Activated CD4-positive, alpha-beta memory T cell treated with anti-CD3 and anti-CD28 coated beads, Interleukin-2, amount 10 ng/mL, durations not matched to agents 7 days and 5 days (primary cell): ENCODE measurements at places on chromosomes 6 and 20. TPM values are rescaled to one million over a fixed set of nuclear protein-coding genes. Genes with fewer than 3 reads are reported as not detected.
A peak's percentile ranks its signal among the peaks of the same experiment; 100 is the strongest.

The MSH5 gene
- total RNA-seq: 60.1 TPM

DNA sequence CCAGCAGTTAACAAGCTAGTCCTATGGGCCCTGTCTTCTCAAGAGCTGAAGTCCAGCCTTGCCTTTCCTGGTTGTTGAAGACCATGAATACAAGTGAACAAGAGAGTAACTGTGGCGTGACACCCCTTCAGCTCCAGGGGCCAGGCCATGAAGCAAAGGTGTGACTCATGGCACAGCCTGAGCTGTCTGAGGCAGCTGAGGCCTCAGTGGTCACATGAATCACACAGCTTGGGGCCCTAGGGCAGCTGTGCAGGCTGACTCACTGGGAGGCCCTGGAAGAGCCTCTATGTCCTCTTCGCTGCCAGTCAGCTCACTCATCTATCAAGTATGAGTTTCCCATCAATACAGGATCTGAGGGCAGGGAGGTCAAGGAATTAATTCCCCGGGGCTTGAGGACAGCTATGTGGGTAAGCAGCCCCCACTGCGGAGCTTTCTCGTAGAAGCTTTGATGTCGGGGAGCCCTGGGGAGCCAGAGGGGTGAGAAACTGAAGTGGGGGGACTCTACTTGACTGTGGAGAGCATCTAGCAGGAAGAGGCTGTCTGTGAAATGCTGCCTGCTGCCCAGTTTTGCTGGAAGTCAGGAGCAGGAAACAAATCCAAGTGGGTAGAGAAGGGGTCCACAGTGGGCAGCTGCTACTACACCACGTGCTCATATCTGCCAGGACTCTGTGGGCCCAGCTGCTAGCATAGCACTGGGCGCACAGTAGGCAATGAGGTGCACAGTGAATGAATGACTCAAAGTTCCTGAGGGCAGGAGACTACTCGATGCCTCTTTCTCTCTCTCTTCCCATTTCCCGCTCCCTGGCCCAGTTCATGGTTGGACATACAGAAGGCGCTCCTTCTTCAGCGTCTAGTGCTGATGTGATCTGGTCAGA is 13.7 kb upstream of the FAM83C start:
- peak; percentile 86 for DNase-seq
- H3K27ac ChIP-seq: peak overlapping the region; percentile 85
- no peaks in the 10 kb centered on the region for H3K27me3 ChIP-seq
- H3K4me3 ChIP-seq: no peak overlapping the region

DNA sequence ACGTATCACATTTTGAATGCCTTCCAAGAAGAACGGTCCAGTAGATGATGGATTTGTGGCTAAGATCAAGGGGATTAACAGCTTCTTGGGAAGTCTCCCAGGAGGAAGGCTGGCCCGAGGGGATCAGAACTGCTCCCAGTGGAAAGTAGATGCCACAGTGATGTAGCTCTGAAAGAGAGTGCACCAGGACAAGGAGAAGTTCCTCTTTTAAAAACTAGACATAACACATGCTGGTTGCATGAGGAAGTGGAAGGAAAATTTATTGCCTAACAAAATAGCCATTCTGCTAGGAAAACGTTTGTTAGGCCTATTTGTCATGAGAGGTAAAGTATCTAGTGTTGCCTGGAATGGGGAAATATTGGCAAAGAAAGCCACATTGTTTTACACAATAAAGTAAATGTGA is 87.8 kb downstream of the CDH26 start:
- H3K27ac ChIP-seq: no peak overlapping the region
- no peaks in the 10 kb centered on the region for H3K36me3 ChIP-seq
- H3K4me1 ChIP-seq: no peaks in the 10 kb centered on the region
- H3K27me3 ChIP-seq: peaks cover 6% of the 10 kb centered on the region

- no peaks in the 10 kb centered on the region for H3K27me3 ChIP-seq
- H3K36me3 ChIP-seq: no peaks in the 10 kb centered on the region
- H3K4me3 ChIP-seq: no peak overlapping the region
- H3K4me1 ChIP-seq: no peaks in the 10 kb centered on the region
- H3K27ac ChIP-seq: no peak overlapping the region
Measured at GRCh38 chr6:101088594-101088993, 207.5 kb upstream of the ASCC3 start.

- H3K36me3 ChIP-seq: no peaks in the 10 kb centered on the region
- no peak overlapping the region for H3K4me3 ChIP-seq
- no peaks in the 10 kb centered on the region for H3K4me1 ChIP-seq
- H3K27ac ChIP-seq: no peak overlapping the region
- no peak for DNase-seq
- no peaks in the 10 kb centered on the region for H3K27me3 ChIP-seq
Measured at GRCh38 chr6:63923139-63923739, 287.6 kb downstream of the PHF3 start.

GRCh38 chr6:161618831-161619454 is 345.1 kb upstream of the AGPAT4 start:
- no peak for DNase-seq
- H3K4me3 ChIP-seq: no peak overlapping the region
- H3K27me3 ChIP-seq: no peaks in the 10 kb centered on the region
- H3K4me1 ChIP-seq: no peaks in the 10 kb centered on the region
- no peaks in the 10 kb centered on the region for H3K36me3 ChIP-seq

- peaks cover 30% of the 10 kb centered on the region for H3K4me1 ChIP-seq
- peaks cover 42% of the 10 kb centered on the region for H3K36me3 ChIP-seq
- H3K27ac ChIP-seq: peak within 1 kb of the TSS; percentile 91
- H3K27me3 ChIP-seq: no peaks in the 10 kb centered on the region
- H3K4me3 ChIP-seq: peak within 1 kb of the TSS; percentile 98
Measured at GRCh38 chr20:62804627-62805154, at the start of gene OGFR. OGFR (plus strand) TSS chr20:62804835; CDS start chr20:62804860, 25 bp downstream.

The GRIK2 gene
- total RNA-seq: not detected

DNA sequence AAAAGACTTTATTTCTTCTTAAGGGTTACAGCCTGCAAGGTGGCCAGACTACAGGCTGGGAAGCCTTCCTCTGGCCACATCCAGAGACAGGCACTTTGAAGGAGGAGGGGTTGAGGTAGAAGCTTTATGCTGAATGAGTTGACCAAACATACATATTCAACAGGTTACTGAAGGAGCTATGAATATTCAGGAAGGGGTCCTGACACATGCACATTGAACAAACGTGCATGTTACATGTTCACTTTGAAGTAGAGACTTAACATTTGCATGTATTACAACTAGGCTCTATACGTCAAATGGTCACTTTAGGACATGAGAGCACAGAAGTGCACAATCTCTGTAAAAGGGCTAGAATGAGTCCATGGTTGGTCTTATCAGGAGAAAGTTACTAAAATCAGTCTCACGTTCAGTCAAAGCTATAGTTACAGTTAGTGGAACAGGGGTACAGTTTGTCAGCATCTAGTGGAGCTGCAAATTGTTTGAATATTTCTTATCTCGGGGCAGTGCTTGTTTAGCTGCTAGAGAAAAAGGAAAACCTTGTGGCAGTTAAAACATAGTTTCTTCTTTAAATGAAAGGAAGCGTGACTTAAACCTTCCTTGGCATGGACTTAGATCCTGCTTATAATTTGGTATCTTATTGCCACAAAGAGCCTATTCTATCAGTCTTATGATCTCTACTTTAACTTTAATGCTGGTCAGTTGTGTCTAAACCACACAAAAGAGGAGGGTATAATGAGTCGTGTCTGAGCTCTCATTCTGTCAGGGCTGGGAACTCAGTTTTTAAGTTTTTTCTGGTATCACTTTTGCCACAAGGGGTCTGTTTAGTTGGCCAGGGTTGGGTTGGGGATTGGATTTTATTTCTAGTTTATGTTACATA is 4.6 kb upstream of the ZSCAN9 start:
- no peak overlapping the region for H3K4me3 ChIP-seq
- DNase-seq: no peak
- H3K27ac ChIP-seq: no peak overlapping the region
- H3K27me3 ChIP-seq: peaks cover 68% of the 10 kb centered on the region
- peaks cover 3% of the 10 kb centered on the region for H3K36me3 ChIP-seq

GRCh38 chr6:165804331-165805066 is 141.5 kb upstream of the PDE10A start:
- no peak for DNase-seq
- H3K4me3 ChIP-seq: no peak overlapping the region
- H3K27me3 ChIP-seq: peaks cover 12% of the 10 kb centered on the region
- H3K36me3 ChIP-seq: no peaks in the 10 kb centered on the region
- H3K27ac ChIP-seq: no peak overlapping the region
- no peaks in the 10 kb centered on the region for H3K4me1 ChIP-seq
